ENCODE measurements at places on chromosomes 12 and 14. TPM values are rescaled to one million over a fixed set of nuclear protein-coding genes. Genes with fewer than 3 reads are reported as not detected.

Gene RIN3
- total RNA-seq = 8.8 TPM

Gene TRPV4
- total RNA-seq = 2.5 TPM

Gene STXBP6
- 6.1 TPM for total RNA-seq

Gene SERPINA3
- total RNA-seq = 0.15 TPM

Gene FUT8
- total RNA-seq = 172 TPM

Gene MANSC1
- 3.0 TPM for total RNA-seq

Gene LRRC10
- total RNA-seq = not detected

Gene IL26
- total RNA-seq = not detected

Gene AP4S1
- total RNA-seq = 7.0 TPM

Gene DDHD1
- total RNA-seq = 27.3 TPM

All from smooth muscle cell of trachea (primary cell).